ENCODE measurements at places on chromosomes 6 and 20.

DNA sequence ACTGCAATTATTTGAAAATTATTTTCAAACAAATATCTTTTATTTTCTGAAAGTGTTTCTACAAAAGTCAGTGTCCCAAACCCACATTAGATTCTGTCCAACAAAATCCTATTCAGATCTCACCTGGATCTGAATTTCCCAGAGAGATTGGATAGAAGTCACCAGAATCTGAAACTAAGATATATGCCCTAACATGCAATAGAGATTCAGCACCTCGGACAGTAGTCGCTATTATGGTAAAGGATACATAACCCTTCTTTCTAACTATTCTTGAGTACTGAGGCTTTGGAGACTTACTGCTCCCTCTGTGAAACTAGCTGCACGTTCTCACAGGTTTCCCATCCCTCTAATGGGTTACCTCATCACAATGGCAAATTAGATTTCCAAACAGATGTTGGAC, 151.4 kb downstream of the ID4 start:
- no peak for DNase-seq

DNA sequence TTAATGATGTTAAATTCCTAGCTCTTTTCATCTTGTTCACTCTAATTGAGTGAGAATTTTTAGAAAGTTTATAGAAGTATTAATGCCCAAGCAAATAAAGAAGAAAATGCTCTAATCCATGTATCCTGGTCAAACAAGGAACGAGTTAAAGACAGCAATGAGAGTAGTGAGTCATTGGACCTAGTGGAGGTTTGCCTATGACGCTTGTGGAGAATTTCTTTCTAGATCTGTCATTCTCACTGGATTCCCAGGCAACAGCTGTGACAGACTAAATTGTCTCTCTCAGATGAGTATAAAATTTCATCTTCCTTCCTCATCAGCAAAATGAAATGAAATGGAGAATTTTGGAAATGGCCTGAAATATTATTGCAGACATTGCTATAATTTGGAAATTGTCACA, 127.9 kb downstream of the COL19A1 start:
- DNase-seq, result no peak

DNA sequence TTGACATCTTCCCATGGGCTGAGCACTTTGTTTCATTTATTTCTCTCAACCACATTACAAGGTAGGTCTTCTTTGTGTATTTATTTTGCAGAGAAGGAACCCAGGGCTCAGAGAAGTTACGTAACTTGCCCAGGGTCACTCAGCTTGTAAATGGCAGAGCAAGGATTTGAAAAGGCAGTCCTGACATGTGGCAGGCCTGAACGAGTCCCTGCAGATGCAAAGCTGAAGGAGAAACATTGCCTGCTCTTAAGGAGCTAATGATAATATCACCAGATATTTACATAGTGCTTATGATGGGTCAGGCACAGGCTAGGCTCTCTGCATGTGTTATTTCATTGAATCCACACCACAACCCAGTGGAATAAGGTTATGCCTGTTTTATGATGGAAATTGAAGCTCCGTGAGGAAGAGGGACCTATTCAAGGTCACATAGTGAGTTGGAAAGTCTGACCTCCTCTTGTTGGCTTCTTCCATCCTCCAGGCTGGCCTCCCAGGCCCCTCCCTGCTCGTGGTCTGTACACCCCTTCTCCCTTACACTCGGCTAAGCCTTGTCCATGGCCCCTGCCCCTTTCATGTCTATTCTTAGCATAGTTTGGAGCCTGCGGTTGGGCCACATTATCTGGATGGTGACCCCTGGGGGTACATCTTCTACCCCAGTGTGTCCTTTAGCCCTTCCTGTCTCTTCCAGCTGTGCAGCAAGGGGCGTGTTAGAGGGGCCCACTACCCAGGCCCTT, 12.5 kb downstream of the MYH7B start:
- DNase-seq, result no peak

- no peak for DNase-seq
Measured at GRCh38 chr6:111806561-111807497, 66.4 kb downstream of the FYN start.

DNA sequence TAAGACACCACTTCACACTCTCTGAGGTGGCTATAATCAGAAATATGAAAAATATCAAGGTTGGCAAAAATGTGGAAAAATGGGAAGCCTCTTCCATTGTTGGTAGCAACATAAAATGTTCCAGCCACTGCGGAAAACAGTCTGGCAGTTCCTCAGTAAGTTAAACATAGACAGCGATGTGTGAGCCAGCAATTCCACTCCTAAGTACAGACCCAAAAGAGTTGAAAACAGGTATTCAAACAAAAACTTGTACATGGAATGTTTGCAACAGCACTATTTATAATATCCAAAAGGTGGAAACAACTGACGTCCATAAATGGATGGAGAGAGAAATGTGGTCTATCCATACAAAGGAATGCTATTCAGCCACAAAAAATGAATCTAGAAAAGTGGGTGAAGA, 7.4 kb upstream of the PPDPF start:
- DNase-seq, result no peak

- no peak for DNase-seq
Measured at GRCh38 chr6:10405513-10405900, 9.4 kb downstream of the TFAP2A start.

DNA sequence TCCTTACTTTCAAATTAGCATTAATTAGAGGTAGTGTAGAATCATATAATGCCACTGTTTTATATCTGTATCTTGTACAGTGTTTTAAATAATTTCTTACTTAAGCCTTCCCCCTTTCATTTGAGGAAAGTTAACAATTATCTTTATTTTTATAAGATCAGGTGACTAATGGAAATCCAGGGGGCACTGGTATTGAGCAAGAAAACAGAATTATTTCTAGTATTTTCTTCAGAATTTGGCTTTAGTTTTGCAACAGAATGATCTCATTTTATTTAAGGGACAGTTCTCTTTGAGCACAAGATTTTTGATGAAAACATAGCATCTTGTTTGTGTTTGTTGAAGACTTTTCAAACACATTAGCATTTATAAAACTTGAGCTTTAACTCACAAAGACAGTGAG, 55.9 kb downstream of the RNF217 start:
- no peak for DNase-seq

- DNase-seq, result no peak
Measured at GRCh38 chr6:56999049-56999448, 44.1 kb downstream of the BEND6 start.

Measured in fibroblast of skin of abdomen (primary cell).